CD4-positive, alpha-beta T cell treated with Interleukin-10 for 1 hour (primary cell): ENCODE measurements at places on chromosomes 6 and 20.

DNA sequence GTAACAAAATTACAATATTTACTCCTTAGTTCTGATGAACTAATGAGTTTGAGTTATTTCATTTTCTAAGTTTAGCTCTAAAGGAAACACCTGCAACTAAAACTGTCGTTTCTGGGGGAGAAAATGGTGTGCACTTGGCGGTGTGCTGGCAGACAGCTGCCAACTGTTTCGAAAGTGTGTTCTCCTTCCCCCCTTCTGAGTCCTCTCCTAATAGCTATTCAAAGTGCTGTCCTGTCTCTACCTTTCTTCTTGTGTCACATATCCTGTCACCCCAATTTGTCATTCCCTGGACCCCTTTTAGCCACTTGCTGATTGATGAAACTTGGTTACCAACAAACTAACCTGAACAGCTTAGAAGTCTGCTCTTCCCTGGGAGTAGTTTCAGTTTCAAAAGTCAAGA, 4.9 kb upstream of the UBE2J1 start:
- peak; percentile 22 for DNase-seq

DNA sequence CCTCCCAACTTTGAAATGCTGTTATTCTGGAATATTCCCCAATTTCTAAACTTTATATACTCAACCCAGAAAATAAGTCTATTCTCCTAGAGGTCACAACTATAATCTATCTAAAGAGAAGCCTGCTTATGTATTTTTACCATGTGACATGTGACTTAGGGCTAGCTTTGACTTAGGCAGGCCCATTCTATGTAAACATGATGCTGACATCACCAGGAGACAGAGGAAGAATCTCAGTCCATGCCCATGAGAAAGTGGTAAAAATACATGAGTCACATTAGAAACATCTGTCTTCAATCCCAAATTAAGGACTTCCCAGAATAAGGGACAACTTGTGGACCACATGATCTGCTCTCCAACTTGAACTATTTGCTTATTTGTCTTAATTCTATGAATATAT, 113.6 kb upstream of the ID4 start:
- no peak for DNase-seq

DNA sequence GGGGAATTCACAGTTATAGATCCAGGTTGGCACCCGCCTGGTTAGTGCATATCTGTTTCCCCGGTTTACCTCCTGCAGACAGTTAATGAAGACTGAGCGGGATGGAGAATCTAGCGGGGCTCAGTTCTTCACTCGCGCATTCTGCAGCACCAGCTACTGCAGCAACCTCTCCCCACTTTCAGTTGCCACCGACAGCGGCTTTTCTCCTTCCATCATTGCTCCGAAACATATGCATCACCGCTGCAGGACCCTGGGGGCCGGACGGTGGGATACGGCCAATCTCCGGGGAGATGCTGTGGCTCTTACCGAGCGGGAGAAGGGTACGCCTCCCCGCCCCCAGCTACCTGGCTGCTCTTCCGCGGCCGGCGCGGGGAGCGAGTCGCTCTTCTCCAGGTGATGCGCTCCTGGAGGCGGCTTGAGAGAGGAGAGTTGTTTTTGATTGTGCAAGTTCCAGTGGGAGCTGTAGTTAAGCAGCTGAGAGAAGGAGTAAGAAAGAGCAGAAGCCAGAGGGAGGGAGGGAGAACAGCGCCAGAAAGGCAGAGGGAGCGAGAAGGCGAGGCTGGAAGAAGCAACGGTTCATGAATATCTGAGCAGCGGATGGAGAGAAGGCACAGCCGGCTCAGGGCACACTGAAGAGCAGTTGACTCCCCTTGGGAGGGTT, at the start of gene SGK1:
TSS of gene SGK1 (minus strand) at position 642 of the 661 bp plus-strand sequence. CDS start 652 bp downstream, outside the sequence.
- DNase-seq = peak; percentile 23

DNA sequence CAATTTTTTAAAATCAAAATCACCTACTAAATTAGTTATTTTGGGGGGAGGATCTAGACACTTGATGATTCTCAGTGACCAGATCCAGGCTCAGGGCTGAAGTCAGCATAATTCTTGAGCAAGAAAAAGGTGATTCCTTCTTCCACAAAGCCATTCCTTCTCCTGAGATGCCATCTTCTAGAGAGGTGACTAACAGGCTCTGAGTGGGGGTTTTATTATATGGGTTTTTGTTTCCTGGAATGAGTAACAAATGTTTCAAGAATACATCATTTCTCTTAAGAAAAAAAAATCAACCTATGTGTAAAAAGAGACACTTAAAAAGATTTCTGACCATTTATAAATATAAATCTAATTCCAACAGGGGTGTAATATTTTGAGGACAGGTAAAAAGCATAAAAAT, 154.3 kb downstream of the NFATC2 start:
- no peak for DNase-seq

DNA sequence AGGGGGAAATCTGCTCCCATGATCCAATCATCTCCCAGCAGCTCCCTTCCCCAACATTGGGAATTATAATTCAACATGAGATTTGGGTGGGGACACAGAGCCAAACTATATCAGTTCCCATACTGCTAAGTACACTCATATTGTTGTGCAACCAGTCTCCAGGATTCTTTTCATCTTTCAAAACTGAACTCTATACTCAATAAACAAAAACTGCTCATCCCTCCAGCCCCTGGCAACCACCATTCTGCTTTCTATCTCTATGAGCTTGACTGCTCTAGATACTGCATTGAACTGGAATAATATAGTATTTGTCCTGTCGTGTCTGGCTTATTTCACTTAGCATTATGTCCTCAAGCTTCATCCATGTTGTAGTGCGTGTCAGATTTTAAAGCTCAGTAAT, 42.9 kb downstream of the STX11 start:
- no peak for DNase-seq

DNA sequence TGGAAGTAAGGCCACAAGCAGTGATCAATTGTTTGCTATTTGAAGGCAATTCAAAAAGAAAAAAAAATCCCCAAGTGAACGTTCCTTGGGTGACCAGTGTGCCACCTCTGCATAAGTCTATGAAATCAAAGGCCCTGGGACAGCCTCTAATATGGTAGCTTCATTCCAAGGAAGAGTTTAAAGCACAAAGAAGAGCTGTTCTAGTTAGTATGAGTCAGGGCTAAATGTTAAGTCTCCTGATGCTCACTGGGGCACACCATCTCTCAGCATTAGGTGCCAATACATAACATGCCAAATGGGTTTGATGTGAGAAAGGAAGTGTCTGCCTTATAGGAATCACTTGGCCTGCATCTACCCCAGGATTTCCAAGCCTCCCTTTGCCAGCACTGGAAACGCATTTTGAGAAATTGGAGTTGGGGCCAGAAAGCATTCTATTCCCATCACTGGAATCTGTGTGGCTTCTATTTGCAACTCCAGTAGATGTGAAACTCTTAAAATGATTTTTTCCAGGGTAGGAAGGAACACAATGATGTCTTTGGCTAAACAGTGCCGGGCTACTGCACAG, 13.0 kb downstream of the UNC5CL start:
- no peak for DNase-seq
